ENCODE measurements at places on chromosomes 5 and 9.
A peak's percentile ranks its signal among the peaks of the same experiment; 100 is the strongest.

DNA sequence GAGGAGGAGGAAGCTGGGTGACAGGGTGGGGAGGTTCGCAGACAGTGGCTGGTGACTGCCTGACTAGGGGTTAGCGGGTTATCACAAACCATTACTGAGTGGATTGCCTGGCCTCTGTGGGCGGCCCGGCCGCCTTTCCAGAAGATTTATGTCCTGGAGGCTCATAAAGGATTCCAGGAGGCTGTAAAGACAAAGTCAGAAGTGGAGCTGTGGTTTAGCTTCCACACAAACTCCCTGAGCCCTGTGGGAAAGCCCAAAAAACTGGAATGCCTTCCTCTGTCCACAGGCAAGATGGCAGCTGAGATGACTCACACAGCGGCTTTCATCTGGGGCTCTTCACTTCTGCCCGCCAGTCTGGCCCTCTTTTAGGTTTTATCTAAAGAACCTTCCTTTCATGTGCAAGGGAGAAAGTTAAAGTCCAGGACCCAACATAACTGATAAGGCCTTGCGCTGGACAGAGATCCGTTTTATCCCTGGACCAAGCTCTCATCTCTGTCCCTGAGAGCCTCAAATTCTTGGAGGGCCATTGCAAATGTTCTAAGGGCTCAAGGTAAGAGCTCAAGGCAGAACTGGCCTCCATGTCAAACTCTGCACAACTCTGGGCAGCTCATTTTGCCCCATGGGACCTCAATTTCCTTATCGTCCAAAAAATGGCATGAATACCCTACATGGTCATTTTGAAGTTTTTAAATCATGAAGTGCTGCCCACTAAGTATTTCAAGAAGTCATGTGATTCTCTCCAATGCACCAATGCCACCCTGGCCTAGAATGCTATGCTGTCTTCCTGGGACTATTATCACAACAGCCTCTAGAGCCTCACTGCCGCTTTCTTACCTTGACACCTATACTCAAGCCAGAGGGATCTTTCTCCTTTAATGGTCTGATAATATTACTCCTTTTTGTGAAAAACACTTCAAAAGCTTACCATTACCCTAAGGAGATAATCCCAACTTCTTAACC, 249.4 kb upstream of the TRIM32 start:
- no peak for DNase-seq

DNA sequence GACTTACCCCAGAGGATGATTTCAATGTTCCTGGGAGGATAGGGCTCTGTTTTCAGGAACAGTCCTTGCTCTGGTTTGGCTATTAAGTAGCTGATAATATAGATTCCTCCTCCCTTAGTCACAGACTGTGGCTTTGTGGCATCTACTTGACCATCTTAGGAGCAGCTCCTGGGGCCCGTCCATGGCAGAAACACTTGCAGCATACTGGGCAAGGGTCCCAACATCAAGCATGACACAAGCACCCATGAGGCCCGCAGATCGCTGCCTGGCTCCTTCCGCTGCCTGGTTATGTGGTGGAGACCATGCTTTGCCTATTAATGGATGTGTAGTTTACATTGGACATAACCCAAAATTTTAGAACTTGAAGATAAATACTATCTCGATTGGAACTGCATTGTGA, 170.1 kb downstream of the ICE1 start:
- no peak for DNase-seq

DNA sequence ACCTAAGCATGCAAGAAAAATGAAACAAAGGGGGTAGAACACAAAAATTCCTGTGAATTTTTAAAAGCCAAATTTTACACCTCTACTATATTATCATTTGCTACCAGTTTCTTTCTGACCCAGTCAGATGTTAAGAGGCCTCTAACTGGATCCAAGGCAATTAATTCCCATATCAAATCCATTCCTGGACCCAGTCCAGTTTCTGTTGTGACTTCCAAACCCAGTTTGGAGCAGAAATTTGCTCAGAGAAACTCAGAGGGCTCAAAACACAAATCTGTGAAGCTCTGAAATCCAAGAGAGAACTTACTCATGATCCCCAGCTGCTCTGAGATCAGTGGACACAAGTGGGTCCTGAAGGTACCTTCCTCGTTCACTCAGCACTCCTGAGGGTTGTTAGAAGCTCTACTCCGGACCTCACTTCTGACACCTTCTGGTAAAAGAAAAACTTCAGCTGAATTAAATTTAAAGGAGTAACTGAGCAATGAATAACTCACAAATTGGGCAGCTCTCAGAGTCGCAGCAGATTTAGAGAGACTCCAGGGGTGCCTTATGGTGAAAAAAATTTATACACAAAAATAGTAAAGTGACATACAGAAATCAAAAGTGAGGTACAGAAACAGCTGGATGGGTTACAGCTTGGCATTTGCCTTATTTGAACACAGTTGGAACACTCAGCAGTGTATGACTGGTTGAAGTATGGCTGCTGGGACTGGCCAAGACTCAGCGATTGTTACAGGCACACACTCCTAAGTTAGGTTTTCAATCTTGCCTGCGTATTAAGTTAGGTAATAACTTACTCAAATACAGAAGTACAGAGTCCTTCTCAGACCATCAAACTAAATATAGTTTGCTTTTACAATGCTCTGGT, 32.4 kb downstream of the INSL4 start:
- no peak for DNase-seq

- no peak for DNase-seq
Measured at GRCh38 chr5:132075719-132076077, 2.1 kb downstream of the CSF2 start.

- DNase-seq: no peak
Measured at GRCh38 chr5:140524003-140524402, 23.5 kb upstream of the EIF4EBP3 start.

- no peak for DNase-seq
Measured at GRCh38 chr9:116162241-116162781, 8.7 kb downstream of the PAPPA start.

- DNase-seq: peak; percentile 20
Measured at GRCh38 chr9:131333771-131334628, 44.5 kb downstream of the PLPP7 start.

- DNase-seq: no peak
Measured at GRCh38 chr9:37778534-37778933, 6.3 kb downstream of the EXOSC3 start.

GRCh38 chr5:179954434-179954833, 46.7 kb upstream of the TBC1D9B start:
- DNase-seq: no peak

DNA sequence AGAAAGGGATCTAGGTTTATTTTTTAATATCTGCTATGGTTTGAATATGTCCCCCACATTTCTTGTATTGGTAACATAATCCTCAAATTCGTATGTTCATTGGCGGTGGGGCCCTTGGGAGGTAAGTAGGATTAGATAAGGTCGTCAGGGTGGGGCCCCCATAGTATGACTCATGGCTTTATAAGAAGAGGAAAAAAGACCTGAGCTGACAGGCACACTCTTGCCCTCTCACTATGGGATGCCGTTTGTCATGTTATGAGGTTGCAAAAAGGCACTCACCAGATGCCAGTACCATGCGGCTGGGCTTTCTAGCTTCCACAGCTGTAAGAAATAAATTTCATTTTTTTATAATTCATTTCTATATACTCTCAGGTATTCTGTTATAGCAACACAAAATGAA, 67.3 kb upstream of the SGCD start:
- no peak for DNase-seq

- no peak for DNase-seq
Measured at GRCh38 chr5:91010090-91010489, 373.0 kb downstream of the ARRDC3 start.

GRCh38 chr5:169350759-169351240, 49.9 kb upstream of the SLIT3 start:
- no peak for DNase-seq

- DNase-seq: no peak
Measured at GRCh38 chr9:120676767-120677402, 37.4 kb downstream of the MEGF9 start.

- DNase-seq: no peak
Measured at GRCh38 chr5:145768863-145769262, 66.3 kb downstream of the PRELID2 start.

- DNase-seq: no peak
Measured at GRCh38 chr5:72658161-72658560, 151.0 kb upstream of the ZNF366 start.

DNA sequence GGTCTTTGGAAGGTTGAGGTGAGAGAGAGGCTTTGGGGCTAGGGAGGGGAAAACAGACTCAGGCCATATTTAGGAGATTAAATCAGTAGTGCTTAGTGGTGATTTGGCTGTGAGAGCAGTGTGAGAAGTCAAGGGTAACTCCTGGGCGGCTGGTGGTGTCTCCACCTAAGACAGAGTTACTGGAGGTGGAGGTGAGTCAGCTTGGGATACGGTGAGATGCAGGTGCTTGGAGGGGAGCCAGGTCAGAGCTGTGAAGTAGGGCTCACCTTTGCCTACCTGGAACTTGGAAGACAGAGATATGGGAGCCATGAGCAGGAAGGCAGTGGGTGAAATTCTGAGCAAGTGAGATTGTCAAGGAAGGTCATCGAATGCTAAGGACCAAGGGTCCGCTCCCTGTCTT, 24.5 kb downstream of the RGS3 start:
- DNase-seq: no peak

DNA sequence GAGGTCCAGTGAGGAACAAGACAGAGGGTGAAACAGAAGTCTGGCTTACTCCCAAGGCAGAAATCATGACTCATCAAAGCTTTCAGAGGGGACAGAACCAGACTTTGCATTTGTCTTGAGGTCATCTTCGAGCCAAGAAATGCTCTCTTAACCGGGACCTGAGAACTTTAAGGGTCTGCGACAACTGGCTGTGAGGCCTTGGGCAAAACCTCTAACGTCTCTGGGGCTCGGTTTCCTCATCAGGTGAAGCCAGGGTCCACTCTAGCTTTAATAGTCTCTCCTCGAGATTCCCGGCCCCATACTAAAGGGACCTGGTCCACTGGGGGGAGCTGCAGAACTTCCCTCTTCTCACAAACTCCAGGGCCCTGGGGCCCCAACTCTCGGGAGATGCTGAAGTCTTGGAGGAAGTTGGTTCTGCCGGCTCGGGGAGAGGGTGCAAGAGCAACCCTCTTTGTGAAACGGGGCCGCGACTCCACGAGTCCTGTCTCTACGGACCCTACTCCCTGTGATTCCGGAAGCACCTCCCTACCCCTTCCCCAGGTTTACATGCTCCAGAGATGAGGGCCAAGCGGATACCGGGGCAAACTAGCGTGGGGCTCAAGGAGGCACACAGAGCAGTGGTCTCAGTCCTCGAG, 2.6 kb downstream of the GLIS3 start:
- DNase-seq: peak; percentile 82

GRCh38 chr5:13943676-13944075, 812 bp downstream of the DNAH5 start:
- no peak for DNase-seq

- DNase-seq: no peak
Measured at GRCh38 chr5:30197662-30198061, 995.8 kb upstream of the CDH6 start.

DNA sequence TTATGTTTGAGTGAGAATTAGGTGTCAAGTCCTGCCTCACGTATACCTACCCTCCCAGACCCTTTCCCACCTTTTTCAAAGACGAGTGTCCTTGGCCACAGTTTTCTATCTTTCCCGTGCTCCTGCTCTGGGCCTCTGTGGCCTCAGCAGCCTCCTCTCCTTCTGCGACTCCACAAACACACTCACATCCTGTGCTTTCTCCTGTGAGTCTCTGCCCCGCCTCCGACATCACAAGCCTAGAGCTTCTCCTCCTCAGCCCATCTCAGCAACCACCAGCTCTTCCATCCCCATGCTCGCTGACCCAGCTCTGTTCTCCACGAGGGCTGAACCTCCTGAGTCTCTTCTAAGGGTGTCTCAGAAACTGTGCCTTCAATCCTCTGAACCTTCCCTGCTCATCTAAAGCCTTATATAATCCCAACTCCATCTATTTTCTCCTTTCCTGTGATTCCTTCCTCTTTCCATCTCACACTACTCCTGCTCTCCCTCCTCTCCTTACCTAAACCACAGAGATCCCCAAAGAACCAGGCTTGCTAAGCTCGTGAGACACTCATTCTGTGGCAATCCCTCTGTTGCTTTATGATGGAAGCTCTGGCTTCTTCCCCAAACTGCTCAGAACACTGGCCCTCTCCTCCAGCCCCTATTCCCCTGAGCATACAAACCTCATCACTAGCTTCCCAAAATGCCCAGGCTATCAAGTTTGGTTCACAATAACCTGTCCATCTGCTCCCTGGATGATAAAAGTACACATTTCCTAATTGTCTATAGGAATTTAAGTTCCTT, 55.2 kb downstream of the RASEF start:
- no peak for DNase-seq

DNA sequence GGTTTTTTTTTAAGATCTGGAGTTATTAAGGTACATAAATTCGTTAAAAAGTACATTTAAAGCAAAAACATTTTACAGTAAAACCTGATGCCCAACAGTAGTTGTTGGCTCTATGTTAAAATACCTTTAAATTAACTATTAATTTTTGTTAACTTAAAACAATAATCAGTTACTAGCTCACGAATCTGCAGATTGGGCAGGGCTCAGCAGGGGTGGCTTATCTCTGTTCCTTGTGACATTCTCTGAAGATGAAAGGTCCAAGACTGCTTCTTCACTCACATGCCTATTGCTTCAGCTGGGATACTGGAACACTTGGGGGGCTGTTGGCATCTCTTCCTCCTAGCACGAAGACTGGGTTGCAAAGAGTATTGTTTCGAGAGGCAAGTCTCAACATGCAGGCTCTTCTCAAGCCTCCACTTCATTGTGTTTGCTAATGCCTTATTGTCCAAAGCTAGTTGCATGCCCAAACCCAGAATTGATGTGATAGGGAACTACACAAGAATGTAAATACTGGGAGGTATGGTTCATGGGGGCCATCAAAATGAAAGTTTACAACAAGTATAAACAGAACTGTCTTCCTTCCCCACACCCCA, 46.6 kb downstream of the MAP3K1 start:
- DNase-seq: no peak

- no peak for DNase-seq
Measured at GRCh38 chr9:132894346-132894745, 15.6 kb downstream of the SPACA9 start.

GRCh38 chr9:126154869-126155268, 171.8 kb upstream of the MVB12B start:
- no peak for DNase-seq

DNA sequence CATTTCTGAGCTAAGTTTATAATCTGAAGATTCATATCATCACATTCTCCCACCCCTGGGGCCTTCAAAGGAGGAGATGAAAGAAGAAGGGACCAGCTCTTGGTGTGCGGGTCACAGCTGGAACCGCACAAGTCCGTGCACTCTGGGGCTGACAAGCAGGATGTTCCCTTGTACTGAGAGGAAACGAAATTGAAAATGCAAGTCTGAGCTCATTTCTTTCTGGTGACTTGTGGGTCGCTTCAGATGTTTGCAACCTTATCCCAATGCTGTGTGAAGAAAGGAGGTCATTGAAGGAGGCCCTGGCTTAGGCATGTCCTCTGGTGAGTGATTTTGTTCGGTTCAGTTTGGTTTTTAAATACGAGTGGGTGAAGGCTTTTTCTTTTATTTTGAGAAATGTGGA, 59.6 kb downstream of the C9orf152 start:
- no peak for DNase-seq

DNA sequence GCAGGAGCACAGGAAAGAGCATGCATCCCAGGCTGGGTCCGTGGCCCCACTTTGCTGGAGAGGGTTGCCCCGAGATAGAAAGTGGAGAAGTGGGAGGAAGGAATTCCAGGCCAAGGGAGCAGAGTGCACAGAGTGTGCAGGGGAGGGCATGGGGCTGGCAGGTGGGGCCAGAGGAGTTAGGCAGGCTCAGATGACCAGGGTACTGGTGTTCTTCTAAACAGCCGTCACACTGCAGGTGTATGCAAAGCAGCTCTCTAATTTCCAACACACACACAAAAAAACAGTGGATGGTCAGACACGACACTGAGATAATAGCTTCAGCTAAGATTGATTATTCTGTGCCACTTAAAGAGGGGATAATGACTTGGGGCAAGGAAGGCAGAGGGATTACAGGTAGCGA, 212.2 kb downstream of the MTRR start:
- DNase-seq: no peak
